SHP77 treated with DMSO at 0.1 percent for 48 hours (cell line): ENCODE measurements at places on chromosomes 2 and 18.

DNA sequence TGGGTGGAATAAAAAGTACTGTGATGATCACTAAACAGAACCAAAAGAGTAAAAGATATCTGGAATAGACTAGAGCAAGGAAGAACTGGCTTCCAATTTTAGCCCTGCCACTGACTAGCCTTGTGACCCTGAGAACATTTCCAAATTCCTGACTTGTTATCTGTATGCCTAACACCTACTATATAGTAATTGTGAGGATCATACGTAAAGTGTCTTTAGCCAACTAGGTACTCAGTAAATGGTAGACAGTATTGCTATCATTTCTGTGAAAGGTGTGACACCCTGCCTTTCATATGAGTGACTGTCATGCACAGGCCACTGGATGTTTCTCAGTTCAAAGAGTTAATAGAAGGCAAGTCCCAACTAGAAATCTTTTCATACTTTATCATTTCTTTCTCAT, 29.8 kb downstream of the CYTIP start:
- no peak for DNase-seq

GRCh38 chr2:196101325-196101991, 32.8 kb upstream of the DNAH7 start:
- DNase-seq, result no peak

- DNase-seq, result no peak
These were observed 61.4 kb downstream of the SMAD7 start for GRCh38 chr18:48889115-48889941.

- no peak for DNase-seq
These were observed 60.6 kb downstream of the SLC4A3 start for GRCh38 chr2:219687882-219688559.

DNA sequence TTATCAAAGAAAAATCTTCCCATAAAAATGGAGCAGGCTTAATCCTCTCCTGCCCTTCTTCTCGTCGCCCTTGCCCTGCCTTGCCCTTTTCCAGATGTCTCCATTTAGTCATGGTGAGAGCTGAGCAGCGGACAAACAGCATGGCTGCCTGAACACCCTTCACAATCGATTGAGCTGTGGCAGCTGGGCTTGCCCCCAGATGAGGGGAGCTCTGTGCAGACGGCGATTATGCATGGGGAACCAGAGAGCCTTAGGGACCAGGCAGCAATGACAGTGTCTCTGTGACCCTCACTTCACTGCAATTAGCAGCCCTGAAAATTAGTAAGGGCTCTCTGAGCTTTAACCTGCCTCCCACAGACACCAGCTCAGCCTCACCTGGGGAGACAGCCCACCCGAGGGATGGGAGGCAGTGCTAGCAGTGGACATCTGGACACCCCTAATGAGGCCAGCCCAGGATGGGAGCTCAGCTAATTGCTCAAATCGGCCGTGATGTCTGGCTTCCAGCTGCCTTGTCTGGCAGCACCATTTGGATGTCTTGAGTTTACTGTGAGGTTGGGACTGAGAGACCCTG, 365.7 kb downstream of the TNS1 start:
- no peak for DNase-seq

DNA sequence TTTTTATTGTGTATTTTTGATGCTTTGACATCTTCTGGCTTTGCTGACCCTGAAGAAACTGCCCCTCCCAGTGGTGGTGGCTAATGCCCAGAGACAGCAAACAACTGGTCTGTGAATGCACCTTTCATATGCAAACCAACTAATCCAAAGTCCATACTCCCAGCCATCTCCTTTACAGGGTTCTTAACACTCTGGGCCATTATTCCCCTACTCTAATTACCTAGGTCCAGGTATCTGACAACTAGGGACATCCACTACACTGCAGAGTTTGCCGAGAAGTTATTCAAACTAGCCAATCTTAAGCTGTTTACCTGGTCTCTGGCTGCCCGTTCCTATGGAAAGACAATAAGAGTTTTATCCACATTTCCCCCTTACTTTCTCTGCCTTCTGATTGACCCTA, 73.6 kb downstream of the FSHR start:
- DNase-seq, result no peak

DNA sequence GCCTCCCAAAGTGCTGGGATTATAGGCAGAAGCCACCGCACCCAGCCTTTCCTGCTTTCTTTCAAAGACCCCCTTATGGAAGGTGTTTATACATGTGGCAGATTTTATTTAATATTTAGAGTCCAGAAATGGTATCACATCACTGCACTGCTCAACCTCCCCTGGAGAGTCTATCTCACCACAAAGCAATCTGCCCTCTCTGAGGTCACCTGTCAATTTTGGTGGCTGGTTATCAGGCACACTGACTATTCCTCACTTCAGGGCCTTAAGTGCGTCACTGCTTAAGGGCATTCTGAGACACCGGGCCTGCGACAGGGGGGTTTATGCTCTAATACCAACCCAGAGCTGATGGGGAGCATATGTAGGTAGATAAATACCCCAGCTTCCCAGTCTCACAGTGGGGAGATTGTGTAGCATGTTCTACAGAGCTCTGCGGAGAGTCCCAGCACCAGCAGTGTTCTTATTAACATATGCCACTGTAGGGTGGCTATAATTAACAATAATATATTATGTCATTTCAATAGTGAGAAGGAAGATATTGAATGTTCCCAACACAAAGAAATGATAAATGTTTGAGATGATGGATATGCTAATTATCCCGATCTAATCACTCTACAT, 42.7 kb upstream of the ZDBF2 start:
- no peak for DNase-seq

GRCh38 chr2:57107353-57107752, 923.6 kb downstream of the CCDC85A start:
- DNase-seq, result no peak

GRCh38 chr2:11788461-11789124, 42.2 kb downstream of the LPIN1 start:
- no peak for DNase-seq

DNA sequence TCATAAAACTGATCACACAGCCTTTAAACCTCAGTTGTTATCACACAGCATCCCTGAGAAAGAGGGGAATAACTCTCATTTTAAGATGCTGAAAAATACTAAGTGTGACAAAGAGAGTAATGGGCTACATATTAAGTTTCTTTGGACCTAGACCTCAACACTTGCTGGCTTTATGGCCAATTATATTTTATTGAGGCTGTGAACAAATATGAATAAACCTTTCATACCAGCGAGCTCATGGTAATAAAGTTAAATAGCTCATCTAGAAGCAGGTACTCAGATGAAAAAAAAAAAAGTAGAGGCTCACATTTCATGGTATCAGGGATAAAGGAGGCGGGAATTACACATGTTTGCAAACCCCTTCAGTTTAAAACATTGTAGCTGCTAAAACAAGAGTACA, 75.7 kb downstream of the DOCK10 start:
- no peak for DNase-seq

DNA sequence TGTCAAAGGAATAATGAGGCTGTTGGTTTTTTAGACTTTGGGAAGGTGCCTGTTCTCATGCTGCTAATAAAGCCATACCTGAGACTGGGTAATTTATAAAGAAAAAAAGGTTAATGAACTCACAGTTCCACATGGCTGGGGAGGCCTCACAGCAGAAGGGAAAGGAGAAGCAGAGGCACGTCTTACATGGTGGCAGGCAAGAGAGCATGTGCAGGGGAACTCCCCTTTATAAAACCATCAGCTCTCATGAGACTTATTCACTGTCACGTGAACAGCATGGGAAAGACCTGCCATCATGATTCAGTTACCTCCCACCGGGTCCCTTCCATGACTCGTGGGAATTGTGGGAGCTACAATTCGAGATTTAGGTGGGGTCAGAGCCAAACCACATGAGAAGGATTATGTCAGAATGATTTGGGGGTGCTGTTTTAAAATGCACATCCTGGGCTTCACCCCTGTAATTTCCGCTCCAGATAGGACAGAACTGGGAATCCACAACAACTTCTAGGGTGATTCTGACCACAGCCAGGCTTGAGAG, 37.8 kb downstream of the TCF7L1 start:
- DNase-seq, result no peak

GRCh38 chr18:27175245-27175644, 9.9 kb downstream of the CHST9 start:
- no peak for DNase-seq

- DNase-seq, result no peak
These were observed 85.1 kb upstream of the ATL2 start for GRCh38 chr2:38462121-38462661.

GRCh38 chr18:58196164-58196563, 152.1 kb downstream of the NEDD4L start:
- DNase-seq, result no peak

- DNase-seq, result no peak
These were observed 28.6 kb downstream of the PLA2R1 start for GRCh38 chr2:160033732-160034392.

DNA sequence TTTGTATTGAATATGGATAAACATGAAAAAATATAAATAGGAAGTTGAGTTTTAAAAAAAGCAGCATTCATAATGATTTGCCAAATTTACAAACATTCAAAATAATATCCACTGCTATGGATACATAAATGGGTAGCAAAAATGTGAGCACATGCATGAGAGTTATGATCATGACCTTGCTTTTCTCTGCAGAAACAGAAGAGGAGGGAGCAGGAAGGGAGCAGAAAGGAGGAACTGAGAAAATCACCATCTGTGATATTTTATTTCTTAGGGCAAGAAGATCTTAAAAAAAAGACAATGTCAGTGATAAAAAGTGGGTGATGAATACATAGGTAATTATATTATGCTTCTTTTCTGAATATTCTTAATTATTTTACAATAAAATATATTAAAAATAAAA, 17.7 kb upstream of the CCDC93 start:
- no peak for DNase-seq

DNA sequence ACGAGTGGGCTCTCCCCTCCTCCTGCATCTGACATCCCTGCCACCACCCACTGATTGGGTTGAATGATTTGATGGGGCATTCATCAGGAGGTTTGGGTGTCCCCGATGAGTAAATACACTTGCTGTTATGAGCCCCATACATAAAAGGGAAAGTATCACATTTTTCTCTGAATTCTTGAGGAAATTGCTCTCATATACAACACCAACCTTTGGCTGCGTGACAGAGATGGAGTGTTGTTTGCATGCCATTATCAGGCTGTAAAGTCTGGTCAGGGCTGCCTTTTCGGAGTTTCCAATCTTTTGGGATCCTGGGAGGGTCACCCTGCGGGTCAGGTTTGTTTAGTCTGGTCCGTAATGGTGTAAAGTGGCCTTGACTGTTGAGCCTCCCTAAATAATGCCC, 227.9 kb upstream of the SPRED2 start:
- DNase-seq, result no peak

- DNase-seq, result no peak
These were observed 309.1 kb downstream of the ARL6IP6 start for GRCh38 chr2:153027533-153027932.

DNA sequence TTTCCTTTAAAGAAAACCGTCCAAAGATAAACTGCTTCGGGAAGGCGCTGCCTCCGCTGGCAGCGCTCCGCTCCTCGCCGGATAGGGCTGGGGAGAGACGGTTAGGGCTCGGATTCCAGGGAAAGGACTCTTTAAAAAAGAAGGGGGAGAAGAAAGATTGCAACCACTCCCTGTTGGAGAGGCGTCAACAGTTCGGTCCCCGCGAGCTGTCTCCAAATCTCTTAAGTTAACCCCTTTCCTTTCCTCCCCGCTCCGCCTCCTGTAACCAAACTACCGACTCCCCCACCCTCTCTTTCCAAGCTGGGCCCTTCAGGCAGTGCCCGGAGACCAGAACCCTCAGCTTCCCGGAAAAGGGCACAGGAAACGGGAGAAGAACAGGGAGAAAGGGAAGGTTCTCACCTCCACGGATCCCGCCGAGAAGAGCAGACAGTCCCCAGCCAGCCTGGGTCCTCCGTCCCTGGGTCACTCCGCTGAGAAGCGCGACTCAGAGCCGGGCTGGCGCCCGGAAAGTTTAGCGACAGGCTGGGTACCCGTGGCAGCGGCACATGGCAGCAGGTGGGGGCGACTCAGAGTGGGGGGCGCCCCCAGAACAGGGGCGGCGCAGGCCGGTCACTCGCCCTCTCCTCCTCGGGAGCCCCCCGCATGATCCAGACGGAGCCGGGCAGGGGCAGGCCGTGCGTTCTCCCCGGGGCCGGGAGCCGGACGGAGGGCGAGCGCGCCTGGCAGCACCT, 675 bp downstream of the FZD5 start:
- no peak for DNase-seq

DNA sequence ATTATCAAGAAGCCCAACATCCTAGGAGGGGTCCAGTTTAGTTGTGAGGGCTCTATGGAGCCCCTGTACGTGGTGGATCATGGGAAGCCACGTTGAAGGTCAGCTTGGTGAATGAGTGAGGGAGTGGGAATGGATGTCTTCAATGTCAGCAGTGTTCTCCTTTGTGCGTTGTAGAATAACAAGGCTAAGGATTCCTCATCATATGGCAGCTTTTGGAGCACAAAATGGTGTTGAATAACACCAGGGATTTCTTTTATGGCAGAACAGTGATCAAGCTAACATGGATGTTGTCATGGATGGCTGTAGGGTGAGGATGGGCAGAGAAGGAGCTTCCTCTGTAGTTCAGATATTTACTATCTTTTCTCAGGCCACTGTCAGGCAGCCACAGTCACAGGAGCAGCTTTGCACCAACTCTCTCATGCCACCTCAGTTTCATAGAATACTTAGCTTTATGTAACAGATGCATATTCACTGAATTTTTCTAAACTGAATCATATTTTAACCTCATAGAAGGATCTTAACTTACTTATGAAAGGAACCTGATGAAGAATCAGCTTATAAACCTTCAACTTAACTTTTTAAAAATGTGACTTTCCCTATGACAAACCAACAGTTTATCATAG, 284.5 kb upstream of the EPAS1 start:
- DNase-seq, result no peak

GRCh38 chr2:174442546-174443510, 44.0 kb downstream of the GPR155 start:
- DNase-seq, result no peak

- DNase-seq, result no peak
These were observed 200.9 kb downstream of the NYAP2 start for GRCh38 chr2:225600444-225600843.

DNA sequence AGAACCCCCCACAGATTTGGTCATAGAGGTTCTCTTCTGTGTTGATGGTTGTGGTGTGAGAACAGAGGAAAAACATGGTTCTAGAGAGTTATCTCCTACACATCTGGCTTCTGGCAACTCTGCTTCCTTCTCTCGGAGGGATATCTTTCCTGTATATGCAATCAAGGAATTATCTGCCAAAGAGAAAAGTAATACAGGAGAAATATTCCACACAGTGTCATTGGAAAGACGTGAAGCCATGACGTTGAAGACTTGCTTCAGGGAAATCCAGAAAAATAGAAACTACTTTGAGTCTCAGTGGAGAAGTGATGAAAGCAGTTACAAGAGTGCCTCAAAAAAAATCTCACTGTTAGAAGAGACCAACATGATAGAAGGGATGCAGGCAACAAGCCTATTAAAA, 78.5 kb downstream of the RAB31 start:
- no peak for DNase-seq

- DNase-seq, result no peak
These were observed 357.3 kb downstream of the ZEB2 start for GRCh38 chr2:144162652-144163051.
